ENCODE measurements at places on chromosomes 13 and 19.

- no peak for DNase-seq
Observed at GRCh38 chr13:39918620-39919236, 263.3 kb downstream of the COG6 start.

DNA sequence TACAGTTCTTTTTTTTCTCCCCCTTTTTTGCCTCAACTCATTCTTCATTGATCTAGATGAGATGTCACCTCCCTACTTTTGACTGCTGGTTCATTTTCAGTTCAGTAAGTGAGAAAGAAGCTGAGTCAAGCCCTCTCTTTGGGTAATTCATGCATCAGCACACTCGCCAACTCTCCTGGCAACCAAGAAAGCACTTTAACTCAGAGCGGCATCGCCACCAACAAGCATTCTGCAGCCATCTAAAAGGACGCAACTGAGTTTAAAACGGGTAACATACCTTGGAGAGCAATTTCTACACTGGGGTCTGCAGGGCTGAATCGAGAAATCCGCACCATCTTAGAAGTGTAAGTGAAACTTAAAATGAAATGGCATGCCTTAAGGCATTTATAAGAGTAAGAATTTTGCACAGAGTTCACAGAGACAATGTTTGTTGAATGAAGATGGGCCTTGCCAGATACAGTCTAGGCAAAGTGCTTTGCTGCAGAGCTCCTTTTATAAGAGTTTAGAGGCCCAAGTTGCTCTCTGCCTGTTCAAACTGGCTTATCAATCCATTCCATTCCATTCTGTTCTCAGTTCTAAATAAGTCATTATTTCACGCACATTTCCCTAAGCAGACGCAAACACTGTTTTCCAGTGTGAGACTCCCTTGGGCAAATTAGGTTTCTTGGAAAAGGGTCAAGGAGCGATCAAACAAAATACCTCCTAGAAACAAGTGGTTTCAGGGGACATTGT lies 338.0 kb downstream of the ENOX1 start:
- DNase-seq: no peak

DNA sequence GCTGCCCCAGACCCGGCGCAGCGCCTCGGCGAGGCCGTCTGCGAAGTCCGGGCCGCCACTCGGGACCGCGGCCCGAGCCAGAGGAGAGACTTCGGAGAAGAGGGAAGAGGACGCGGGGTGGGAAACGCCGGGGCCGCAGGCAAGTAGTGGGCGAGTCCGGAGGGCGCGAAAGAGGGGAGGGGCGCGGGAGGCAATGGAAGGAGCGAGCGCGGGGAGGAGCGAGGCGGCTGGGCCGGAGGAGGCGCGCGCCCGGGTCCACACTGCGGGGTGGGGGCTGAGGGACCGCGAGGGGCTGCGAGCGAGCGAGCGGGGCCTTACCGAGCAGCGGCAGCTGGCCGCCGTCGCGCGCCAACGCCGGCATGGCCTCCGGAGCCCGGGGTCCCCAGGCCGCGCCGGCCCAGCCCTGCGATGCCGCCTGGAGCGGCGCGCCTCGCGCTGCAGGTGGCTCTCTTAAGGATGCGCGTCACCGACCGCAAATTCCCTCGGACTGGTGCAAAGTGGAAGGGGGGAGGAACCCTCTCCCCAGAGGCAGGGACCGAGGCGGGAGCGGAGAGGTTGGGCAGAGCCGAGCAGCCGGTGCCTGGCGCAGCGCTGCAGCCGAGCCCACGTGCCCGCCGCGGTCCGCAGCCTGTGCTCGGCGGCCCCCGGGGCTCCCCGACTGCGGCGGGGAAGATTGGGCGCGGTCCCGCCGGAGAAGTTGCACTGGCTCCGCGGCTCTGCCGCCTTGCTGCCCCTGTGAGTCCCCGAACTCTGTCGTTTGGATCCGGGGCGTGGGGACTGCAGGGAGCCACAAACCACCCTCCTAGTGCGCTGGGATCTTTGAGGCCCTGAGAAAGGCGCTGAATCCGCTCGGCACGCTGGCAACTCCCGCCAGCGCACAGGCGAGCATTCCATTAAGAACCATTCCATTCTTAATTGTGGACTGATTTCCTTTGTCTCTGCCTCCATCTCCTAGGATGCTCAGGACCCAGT lies at the start of gene FLT3:
Gene FLT3, minus strand, starts transcription at position 427 of the 972 bp plus-strand sequence. Its CDS starts 66 bp downstream, at position 361.
- no peak for DNase-seq

GRCh38 chr13:33284916-33285315 lies 639 bp downstream of the STARD13 start:
- DNase-seq: no peak

GRCh38 chr13:39536274-39536673 lies 66.7 kb downstream of the LHFPL6 start:
- no peak for DNase-seq

DNA sequence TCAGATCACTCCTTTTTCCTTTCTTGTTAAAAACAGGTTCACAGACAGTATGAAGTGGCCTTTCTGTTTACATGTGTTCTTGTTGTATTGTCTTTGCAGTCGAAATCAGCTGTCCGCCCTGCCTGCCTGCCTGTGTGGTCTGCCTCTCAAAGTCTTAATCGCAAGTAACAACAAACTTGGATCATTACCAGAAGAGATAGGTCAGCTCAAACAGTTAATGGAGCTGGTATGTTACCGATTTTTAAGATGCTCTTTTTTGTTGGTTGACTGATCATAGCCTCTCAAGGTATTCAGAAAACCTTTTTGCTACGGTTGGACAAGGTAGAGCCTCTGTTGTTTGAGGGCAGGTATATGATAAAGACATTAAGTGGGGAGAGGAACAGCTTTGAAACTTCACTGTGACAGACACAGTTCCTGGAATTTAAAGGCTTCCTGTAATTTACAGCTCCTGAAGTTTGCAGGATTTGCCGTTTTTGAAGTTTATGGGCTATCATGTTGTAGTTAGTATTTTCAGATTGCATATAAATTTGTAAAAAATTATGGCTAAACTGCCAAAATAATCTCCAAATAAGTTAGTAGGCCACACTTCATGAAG lies 116.1 kb downstream of the LRCH1 start:
- DNase-seq: no peak

Measured in CD4-positive, alpha-beta memory T cell (primary cell).